ENCODE measurements at places on chromosomes 6 and 20. TPM values are rescaled to one million over a fixed set of nuclear protein-coding genes. Genes with fewer than 3 reads are reported as not detected.

The MCHR2 gene
- not detected for total RNA-seq

The HMGCLL1 gene
- 1.0 TPM for total RNA-seq

DNA sequence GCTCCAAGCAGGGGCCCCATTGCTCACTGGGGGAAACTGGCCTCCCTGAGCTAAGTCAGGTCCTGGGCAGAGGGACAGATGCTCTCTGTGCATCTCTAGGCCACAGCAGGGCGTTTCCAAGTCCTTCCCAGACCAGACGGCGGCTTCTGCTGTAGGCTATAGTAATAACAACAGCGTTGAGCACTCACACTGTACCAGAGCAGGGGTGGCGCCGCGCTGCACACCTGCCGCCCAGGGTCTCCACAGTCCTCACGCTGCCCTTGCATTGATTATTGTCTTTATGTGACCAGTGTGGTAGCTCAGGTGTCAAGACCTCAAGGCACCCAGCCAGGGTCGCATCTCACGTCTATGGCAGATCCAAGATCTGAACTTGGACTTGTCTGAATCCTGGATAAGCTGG, 14.9 kb upstream of the CCN5 start:
- no peak for DNase-seq

DNA sequence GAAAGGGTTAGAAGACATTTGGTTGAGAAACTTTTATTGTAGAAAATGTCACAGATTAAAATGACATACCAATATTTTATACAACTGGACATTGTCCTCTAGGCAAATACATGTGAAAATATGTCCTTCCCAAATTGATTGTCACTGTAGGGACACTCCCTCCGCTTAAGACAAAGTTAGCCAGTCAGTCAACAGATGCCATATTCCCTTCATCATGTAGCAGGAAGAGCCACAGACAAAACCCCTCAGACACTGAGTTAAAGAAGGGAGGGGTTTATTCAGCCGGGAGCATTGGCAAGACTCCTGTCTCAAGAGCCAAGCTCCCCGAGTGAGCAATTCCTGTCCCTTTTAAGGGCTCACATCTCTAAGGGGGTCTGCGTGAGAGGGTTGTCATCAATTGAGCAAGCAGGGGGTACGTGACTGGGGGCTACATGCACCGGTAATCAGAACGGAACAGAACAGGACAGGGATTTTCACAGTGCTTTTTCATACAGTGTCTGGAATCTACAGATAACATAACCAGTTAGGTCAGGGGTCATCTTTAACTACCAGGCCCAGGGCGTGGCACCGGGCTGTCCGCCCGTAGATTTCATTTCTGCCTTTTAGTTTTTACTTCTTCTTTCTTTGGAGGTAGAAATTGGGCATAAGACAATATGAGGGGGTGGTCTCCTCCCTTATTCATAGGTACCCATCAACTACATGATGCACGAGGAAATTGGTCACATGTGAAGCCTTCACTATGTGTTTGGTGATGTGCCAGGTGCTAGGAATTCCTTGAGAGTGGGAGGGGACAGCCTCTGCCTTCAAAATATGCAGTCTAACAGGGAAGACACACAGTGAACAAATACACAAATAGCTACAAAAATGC, 155.7 kb upstream of the CDYL start:
- no peak for DNase-seq

DNA sequence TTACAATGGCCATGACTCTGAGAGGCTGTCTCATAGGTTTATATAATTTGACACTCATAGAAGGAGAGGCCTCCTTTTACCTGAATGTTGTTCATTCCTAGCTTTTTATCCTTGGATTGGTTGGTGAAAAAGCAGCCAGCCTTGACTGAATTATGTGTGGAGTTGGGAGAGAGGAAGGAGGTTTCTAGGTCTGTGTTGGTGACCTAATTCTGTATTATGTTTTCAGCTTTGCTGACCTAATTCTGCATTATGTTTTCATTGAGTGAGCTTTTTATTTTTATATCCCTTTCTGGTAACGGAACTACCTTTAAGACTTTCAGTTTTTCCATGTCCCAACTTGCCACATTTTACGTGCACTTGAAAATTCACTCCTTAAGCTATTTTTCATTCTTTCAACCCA, 59.1 kb upstream of the RNF144B start:
- no peak for DNase-seq

DNA sequence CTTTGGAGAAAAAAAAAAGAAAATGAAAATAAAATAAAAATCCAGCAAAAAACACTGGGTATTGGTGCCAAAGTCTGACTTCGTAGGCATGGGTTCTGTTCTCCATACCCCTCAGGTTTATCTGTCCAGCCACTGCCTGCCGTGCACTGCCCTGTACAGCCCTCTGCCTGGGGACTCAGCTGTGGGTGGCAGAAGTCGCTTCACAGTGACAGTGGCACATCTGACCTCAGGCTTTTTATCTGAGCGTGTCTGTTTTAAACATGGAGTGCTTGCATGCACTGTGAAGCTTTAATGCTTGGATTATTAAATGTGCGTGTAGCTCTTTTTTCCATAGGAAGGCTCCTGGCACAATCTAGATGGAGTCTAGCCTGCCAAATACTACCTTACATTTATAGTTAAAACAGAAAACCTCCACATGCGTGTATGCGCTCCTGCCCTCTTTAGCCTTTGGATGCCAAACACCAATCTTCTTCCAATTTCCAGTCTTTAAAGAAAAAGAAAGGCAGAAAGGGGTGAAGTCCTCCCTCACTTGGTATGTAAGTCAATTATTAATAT, 375.5 kb downstream of the UTRN start:
- no peak for DNase-seq

DNA sequence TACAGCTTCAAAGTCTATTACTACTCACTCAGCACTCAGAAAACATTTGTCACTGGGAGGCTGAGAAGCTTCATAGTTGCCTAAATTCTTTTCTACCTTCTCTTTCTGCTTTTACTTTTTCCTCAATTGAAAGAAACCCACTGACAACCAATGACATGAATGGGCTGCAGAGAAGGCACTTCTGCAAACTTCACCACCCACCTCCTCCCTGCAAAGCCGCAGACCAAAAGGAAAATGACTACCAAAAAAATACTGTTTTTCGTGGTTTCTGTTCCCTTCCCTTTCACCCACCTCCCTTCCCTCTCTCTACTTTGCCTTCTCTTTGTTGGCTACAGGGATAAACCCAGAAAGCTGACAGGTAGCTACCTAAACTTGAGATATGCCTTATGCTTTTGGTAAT, 3.2 kb downstream of the GNAS-AS1 start:
- DNase-seq, result no peak

GRCh38 chr20:52219441-52219840, 27.9 kb upstream of the ZFP64 start:
- no peak for DNase-seq

GRCh38 chr20:40532103-40532502, 156.9 kb downstream of the MAFB start:
- no peak for DNase-seq

Measured in thyroid gland (tissue), 4 donors.